ENCODE measurements at places on chromosomes 12 and 14. TPM values are rescaled to one million over a fixed set of nuclear protein-coding genes. Genes with fewer than 3 reads are reported as not detected.

The TEAD4 gene
- total RNA-seq, result 62.4 TPM

The HNF1A gene
- total RNA-seq, result 0.25 TPM

The ST8SIA1 gene
- 0.13 TPM for total RNA-seq

The EAPP gene
- total RNA-seq, result 29.8 TPM

The C12orf56 gene
- 1.3 TPM for total RNA-seq

The MIP gene
- total RNA-seq, result 0.98 TPM

The CLEC1A gene
- not detected for total RNA-seq

The TGM1 gene
- 0.89 TPM for total RNA-seq

The DAO gene
- total RNA-seq, result not detected
